ENCODE measurements at places on chromosomes 5 and 9.

- DNase-seq, result no peak
These were observed 100.9 kb upstream of the IL6ST start for GRCh38 chr5:56095579-56096102.

DNA sequence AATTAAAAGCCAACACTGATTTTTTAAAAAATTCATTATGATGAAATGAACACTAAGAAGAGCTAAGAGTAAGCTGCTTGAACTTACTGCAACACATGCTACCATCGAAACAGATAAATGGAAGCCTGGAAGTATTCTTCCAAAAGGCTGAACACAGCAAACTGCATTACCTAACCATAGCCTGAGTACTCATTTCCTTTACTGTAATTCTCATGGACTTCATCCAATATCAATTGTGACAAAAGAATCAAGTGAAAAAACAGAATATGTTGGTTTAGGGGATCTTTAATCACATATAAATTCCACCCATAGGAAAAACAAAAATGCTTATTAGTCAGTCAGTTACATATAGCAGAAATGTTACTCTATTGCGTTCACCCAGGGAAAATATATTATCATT, 68.5 kb downstream of the DROSHA start:
- DNase-seq, result no peak

DNA sequence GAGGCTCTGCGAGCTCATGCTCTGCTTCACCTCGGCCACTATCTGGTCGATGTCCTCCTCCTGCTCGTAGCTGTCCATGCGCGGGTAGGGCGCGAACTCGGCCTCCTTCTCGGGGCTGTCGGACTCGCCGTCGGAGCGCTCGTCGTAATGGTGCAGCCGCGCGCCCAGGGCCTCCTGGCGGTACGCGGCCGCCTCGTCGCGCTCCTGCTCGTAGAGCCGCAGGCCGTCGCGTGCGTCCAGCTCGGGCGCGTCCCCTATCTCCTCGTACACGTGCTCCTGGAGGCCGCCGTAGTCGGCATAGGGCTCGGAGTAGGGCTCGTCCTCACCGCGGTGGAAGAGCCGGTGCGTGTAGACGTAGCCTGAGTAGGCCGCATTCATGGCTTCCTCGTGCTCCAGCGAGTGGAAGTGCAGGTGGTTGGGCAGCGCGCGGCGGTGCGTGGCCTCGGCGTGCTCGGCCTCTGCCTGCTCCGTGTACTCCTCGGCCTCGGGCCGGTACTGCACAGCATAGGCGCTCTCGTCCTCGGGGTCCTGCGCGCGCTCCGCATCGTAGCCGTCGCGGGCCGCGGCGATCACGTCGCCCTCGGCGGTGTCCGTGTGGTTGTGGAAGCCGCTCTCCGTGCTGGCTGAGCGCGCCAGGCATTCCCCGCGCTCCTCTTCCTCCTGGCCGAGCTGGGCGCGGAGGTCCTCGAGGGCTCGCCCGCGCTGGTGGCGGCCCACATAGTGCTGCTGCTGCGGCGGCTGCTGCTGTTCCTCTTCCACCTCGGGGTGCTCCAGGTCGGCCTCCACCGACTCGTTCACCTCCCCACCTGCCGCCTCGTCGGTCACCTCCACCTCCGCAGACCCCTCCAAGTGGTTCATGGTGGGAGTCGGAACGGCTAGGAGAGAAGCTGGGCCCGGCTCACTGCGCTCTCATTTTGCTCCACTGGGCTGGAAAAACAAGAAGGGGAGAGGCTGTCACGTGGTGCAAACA, 155.5 kb downstream of the APBA1 start:
- DNase-seq, result no peak

DNA sequence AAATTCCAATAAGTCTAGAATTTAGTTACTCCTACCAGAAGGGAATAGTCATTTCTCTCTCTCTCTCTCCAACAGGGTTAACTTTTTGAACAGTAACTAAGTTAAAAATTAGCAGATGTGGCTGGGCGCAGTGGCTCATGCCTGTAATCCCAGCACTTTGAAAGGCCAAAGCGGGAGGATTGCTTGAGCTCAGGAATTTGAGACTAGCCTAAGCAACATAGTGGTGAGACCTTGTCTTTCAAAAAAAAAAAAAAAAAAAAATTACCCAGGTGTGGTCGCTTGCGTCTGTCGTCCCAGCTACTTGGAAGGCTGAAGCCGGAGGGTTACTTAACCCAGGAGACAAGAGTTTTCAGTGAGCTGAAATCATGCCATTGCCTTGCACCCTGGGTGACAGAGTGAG, 639.7 kb downstream of the PTPRD start:
- no peak for DNase-seq

- no peak for DNase-seq
These were observed 220.0 kb downstream of the SLC12A2 start for GRCh38 chr5:128303593-128303992.

DNA sequence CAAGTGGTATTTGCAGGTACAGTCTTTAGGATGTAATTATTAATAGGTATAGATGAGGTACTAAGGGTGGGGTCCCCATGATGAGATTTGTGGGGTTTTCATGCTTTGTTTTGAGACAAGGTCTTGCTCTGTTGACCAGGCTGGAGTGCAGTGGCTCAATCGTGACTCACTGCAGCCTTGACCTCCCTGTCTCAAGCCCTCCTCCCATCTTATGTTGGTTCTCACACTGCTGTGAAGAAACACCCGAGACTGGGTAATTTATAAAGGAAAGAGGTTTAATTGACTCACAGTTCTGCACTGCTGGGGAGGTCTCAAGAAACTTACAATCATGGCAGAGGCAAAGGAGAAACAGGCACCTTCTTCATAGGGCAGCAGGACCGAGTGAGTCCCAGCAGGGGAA, 217.5 kb downstream of the CDK5RAP2 start:
- DNase-seq, result no peak

DNA sequence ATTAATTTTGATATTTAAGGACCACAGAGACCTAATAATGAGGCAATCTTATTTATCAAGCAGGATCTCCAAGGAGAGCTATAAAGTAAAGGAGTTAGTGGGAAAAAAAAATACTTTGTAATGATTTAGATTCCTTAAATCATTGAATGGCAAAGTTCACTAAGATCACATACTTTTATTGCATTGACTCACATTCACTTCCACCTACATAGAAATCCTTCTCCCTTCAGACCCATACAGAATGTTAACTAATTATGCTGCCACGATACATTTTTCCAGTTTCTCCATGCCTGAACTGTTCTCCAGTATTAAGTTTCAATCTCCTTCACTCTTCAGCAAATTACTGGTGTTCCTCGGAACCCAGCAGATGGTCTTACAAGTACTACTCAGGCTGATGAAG, 388.7 kb downstream of the EFNA5 start:
- no peak for DNase-seq

DNA sequence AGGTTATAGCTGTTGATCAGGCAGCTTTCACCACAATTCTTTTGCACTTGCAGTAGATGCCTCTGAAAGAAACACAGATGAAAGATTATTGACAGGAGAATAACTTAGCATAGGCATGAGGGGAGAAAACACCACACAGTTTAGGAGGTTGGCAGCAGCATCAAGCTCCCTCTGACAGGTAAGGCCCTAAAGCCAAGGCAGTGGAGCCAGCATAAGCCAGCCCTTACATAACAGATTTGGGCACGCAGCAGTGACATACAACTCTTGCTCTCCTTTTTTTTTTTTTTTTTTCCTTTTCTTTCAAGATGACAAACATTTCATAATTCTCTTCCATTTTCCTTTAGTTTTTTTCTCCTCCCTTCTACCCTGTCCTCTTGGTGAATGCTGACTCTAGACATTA, 257.6 kb upstream of the ADAMTSL1 start:
- no peak for DNase-seq

DNA sequence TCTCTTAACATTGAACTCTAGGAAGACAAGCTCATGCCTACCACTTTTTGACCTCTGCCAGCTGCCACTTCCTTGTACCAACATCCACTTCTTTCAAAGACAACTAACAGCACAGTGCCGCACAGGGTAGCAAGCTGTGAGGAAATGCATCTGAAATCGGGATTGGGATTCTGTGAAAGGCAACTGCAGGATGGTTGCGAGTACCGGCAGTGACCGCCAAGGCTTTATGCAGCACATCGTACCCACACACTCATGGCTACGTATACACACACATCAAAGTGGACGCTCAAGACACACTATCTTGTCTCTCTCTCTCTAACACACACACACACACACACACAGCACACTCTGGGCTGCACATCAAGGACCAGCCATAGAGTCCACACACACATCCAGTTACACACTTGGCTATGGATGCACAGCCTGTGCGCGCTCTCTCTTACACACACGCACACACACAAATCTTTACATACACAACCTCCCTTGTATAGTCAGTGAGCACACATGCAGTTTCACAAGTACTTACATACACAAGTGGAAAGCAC, 964 bp downstream of the HTR4 start:
- no peak for DNase-seq

- no peak for DNase-seq
These were observed 151.0 kb downstream of the C5orf15 start for GRCh38 chr5:133817456-133817855.

DNA sequence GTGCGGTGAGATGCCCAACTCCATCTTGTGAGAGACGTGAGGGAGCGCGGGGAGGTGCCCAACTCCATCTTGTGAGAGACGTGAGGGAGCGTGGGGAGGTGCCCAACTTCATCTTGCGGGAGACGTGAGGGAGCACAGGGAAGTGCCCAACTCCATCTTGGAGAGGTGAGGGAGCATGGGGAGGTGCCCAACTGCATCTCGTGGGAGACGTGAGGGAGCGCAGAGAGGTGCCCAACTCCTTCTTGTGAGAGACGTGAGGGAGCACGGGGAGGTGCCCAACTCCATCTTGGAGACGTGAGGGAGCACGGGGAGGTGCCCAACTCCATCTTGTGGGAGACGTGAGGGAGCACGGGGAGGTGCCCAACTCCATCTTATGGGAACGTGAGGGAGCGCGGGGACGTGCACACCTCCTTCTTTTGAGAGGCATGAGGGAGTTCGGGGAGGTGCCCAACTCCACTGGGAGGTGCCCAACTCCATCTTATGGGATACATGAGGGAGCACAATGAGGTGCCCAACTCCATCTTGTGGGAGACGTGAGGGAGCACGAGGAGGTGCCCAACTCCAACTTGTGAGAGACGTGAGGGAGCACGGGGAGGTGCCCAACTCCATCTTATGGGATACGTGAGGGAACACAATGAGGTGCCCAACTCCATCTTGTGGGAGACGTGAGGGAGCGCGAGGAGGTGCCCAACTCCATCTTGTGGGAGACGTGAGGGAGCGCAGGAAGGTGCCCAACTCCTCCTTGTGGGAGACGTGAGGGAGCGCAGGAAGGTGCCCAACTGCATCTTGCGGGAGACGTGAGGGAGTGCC, 235.4 kb downstream of the CACNA1B start:
- DNase-seq, result no peak

GRCh38 chr5:135505973-135506372, 29.8 kb downstream of the NEUROG1 start:
- no peak for DNase-seq

GRCh38 chr5:142235870-142236672, 88.8 kb downstream of the SPRY4 start:
- DNase-seq, result no peak

DNA sequence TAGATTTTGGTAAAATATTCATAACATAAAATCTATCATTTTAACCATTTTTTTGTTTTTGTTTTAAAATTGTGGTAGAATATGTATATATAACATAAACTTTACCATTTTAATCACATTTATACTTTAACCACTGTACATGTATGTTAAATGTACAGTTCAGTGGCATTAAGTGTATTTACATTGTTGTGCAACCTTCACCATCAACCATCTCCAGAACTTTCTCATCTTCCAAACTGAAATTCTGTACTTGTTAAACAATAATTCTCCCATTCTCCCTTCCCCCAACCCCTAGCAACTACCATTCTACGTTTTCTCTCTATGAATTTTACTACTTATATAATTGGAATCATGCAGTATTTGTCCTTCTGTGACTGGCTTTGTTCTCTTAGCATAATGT, 11.6 kb downstream of the ANKHD1 start:
- no peak for DNase-seq

DNA sequence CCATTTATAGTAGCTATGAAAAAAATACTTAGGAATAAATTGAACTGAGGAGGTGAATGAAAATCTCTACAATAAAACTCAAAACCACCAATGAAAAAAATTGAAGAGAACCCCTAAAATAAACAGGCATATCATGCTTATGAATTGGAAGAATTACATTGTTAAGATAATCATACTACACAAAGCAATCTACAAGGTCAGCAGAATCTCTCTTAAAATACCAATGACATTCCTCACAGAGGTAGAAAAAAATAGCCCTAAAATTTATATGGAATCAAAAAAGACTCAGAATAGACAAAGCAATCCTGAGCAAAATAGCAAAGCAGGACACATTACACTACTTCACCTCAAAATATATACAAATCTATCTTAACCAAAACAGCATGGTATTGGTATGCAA, 23.2 kb downstream of the PRDM9 start:
- DNase-seq, result no peak

- no peak for DNase-seq
These were observed 28.3 kb upstream of the TGFBR1 start for GRCh38 chr9:99076483-99077171.

DNA sequence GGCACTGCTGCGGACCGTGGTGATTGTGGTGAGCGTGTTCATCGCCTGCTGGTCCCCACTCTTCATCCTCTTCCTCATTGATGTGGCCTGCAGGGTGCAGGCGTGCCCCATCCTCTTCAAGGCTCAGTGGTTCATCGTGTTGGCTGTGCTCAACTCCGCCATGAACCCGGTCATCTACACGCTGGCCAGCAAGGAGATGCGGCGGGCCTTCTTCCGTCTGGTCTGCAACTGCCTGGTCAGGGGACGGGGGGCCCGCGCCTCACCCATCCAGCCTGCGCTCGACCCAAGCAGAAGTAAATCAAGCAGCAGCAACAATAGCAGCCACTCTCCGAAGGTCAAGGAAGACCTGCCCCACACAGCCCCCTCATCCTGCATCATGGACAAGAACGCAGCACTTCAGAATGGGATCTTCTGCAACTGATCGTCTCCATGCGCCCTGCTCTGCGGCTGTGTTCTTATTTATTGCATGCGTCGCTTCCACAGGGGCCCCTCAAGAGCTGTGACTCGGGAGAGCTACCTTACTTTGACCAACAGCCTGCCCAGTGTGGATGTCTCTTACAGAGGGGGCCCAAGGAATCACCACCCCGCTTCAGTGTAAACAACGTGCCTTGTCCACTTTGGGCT, 10.8 kb downstream of the S1PR3 start:
- DNase-seq, result no peak

DNA sequence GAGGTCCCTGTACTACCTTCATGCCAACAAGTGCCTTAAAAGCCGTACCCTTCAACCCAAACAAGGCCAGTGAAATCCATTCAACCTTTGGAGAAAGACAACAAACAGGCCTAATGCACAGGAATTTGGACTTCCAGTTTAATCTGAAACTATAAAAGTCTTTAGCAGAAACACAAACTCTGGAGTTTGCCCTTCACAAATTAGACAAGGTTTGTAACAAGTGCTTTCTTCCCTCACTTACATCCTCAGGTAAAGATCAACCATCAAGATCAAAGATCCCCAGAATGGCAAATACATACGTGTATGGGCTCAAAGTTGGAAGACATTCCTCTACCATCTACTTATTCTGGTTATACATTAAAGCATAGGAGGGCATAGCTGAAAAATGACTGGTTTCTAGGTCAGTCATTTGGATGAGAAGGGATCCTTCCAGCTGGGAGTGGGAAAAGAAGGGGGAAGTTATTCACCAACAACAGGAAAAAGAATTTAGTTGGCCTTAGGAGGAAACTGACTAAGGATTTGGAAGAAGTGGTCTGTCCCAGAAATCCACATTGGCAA, 2.0 kb downstream of the DAB2 start:
- DNase-seq, result no peak

Measured in stimulated activated CD8-positive, alpha-beta memory T cell treated with anti-CD3 and anti-CD28 coated beads, Interleukin-4, amount 100 ng/mL, for 4 hours (primary cell).